ENCODE measurements at places on chromosomes 4 and X. TPM values are rescaled to one million over a fixed set of nuclear protein-coding genes. Genes with fewer than 3 reads are reported as not detected.

DNA sequence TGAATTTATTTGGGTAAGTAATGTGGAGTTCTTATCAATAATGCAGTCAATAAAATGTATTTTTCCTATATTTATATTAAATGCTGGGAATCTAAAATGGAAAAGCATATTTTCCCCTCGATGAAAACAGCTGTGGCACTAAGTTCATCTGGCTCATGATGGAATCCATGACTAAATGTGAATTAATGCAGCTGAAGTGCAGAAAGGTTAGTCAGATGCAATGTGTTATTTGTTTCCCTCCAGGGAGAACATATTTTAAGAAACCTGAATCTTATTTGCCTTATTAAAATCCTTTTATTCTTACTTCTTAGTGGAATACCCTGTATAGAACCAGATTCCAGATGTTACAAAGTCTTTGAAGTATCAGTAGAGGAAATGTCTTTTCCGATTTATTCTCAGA is 247.9 kb downstream of the ARHGAP24 start:
- no peaks in the 10 kb centered on the region for H3K27me3 ChIP-seq
- DNase-seq: no peak
- H3K36me3 ChIP-seq: no peaks in the 10 kb centered on the region
- H3K4me3 ChIP-seq: no peak overlapping the region
- H3K4me1 ChIP-seq: peaks cover 36% of the 10 kb centered on the region

The GLRA2 gene
- total RNA-seq: not detected

The CSAG3 gene
- total RNA-seq: not detected

DNA sequence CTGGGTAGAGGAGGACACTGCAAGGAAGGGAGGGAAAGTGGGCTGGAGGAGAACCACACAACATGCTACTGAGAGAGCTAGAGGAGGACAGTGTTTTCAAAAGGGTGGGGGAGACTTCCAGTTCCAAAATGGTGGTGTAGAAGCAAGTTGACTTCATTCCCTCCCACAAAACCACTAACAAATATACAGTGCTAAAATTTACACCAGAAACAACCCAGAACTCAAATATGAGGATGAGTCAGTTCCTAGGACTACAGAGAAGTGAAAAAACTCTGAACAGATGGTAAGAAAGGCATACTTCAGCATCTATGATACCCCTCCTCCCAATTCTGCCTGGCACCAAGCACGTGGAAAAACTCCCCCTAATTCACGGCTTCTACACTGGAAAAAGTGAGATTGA is 9.8 kb downstream of the AADAT start:
- no peaks in the 10 kb centered on the region for H3K27me3 ChIP-seq
- no peak overlapping the region for H3K4me3 ChIP-seq
- H3K27ac ChIP-seq: no peak overlapping the region
- DNase-seq: no peak
- no peaks in the 10 kb centered on the region for H3K4me1 ChIP-seq
- H3K36me3 ChIP-seq: peaks cover 23% of the 10 kb centered on the region

- H3K36me3 ChIP-seq: no peaks in the 10 kb centered on the region
- DNase-seq: no peak
- no peak overlapping the region for H3K27ac ChIP-seq
- no peaks in the 10 kb centered on the region for H3K27me3 ChIP-seq
Measured at GRCh38 chrX:46647251-46647650, 73.7 kb downstream of the CHST7 start.

DNA sequence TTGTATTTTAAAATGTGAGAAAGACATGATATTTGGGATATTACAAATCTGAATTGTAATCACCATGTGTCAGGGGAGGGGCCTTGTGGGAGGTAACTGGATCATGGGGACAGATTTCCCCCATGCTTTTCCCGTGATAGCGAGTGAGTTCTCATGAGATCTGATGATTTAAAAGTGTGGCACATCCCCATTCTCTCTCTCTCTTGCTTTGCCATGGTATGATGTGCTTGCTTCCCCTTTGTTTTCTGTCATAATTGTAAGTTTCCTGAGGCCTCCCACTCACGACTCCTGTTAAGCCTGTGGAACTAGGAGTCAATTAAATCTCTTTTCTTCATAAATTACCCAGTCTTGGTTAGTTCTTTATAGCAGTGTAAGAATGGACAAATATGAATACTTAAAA is 39.0 kb downstream of the CCDC158 start:
- peaks cover 7% of the 10 kb centered on the region for H3K4me1 ChIP-seq
- H3K4me3 ChIP-seq: no peak overlapping the region
- no peaks in the 10 kb centered on the region for H3K36me3 ChIP-seq
- DNase-seq: no peak

DNA sequence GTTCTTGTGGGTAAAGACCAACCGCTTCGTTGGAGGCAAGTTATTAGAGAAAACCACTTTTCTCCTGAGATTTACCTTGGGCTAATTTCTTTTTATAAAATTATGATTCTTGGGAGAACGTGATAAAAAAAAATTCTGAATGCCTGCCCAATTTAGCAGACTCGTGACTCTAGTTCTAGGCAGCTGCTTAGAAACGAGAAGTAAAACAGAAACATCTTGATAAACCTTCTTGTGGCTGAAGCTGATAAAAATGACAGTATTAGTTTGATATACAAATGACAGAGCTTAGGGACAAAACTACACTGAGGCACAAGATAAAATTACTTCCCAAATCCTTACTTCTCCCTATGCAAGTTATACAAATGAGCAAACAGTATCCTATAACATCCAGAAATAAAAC is 458.9 kb upstream of the TEX13C start:
- H3K36me3 ChIP-seq: no peaks in the 10 kb centered on the region
- H3K4me3 ChIP-seq: no peak overlapping the region
- H3K27ac ChIP-seq: no peak overlapping the region
- no peak for DNase-seq
- H3K27me3 ChIP-seq: no peaks in the 10 kb centered on the region

DNA sequence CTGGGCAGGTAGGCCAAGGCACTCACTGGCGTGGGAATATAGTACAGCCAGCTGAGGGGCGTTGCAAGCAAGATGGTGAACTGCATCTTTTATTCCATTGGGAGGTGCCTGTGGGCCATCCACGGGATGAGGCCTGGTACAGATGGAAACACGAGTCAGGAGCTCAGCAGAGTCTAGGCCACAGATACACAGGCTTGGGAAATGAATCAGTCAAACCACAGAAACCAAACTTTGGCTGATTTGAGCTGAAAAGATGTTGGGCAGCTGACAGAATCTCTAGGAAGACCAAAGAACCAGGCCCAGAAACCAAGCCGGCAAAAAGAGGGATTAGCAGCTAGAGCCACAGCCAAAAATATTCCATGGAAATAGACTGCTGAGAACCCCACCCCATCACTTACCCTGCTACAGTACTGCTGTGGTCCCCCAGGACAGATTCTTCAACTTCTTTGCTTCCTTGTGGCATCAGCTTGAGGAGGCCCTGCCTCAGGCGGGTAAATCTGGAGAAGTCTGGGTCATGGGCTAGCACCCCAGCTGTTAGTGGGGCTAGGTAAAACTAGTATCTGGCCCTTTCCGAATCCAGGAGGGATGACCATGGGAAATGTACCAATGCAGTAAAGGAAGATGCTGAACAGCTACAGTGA is 75.4 kb downstream of the TMEM131L start:
- no peaks in the 10 kb centered on the region for H3K36me3 ChIP-seq
- no peak overlapping the region for H3K27ac ChIP-seq
- no peak overlapping the region for H3K4me3 ChIP-seq

- DNase-seq: no peak
- H3K36me3 ChIP-seq: no peaks in the 10 kb centered on the region
- H3K27ac ChIP-seq: no peak overlapping the region
- no peaks in the 10 kb centered on the region for H3K27me3 ChIP-seq
Measured at GRCh38 chr4:151093203-151093602, 6.2 kb upstream of the RPS3A start.

The RRH gene
- total RNA-seq: 0.19 TPM

DNA sequence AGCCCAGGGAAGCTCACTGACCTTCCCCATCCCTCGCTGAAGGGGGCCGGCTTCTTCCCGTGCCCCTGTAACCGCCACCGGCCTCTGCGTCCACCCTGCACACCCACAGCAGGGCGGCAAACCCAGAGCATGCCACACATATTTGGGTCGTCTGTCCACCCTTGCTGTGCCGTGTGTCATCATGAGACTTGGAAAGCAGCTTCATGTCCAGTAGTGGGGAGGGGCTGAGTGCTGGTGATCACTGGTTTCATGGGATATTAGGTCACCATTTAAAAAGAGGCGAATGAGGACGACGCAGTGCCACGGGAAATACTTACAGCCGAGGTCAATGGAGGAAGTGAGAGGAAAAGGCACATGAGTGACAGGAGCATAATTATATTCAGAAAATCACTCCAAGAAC is 74.8 kb downstream of the HTRA3 start:
- H3K36me3 ChIP-seq: no peaks in the 10 kb centered on the region
- H3K27me3 ChIP-seq: no peaks in the 10 kb centered on the region
- H3K27ac ChIP-seq: no peak overlapping the region
- H3K4me1 ChIP-seq: peaks cover 41% of the 10 kb centered on the region

The ZNF674 gene
- total RNA-seq: 2.9 TPM

DNA sequence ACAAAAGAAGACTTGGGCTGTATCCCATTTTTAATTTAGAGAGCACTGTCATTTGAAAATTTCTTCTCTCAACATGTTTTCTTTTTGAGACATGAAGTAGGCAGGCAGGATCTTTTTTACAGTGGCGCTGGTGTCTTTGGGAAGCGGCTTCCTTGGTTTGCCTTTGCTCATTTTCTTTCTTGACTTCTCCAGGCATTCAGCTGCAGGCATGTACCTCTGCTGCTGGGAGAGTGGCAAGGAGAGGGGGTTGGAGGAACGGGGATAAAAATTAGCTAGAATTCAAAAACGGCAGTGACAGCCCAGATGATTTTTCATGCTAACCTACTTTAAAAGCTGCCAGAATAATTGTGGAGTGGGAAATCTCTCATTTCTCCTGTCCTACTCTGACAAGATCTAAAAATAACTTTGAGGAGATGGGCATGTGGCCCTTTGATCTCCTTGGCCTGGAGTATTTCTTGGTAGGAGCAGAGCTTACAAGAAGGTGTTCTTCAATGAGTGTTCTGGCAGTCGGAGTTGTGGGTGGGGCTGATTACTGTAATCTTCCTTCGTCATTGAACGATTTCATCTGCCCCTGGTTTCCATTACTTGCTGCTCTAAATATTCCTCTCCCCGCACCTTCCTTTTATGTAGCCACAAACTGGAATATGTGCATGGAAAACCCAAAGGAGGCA is 54.8 kb downstream of the TBL1X start:
- H3K27me3 ChIP-seq: no peaks in the 10 kb centered on the region
- H3K4me1 ChIP-seq: no peaks in the 10 kb centered on the region

- H3K36me3 ChIP-seq: no peaks in the 10 kb centered on the region
- H3K27me3 ChIP-seq: peaks cover 88% of the 10 kb centered on the region
- H3K4me1 ChIP-seq: no peaks in the 10 kb centered on the region
- no peak for DNase-seq
- no peak overlapping the region for H3K27ac ChIP-seq
Measured at GRCh38 chr4:8657381-8658088, 65.0 kb downstream of the CPZ start.

- H3K27ac ChIP-seq: no peak overlapping the region
- peaks cover 20% of the 10 kb centered on the region for H3K4me1 ChIP-seq
- H3K27me3 ChIP-seq: peaks cover 31% of the 10 kb centered on the region
- H3K4me3 ChIP-seq: no peak overlapping the region
Measured at GRCh38 chr4:142850478-142850877, 4.4 kb upstream of the INPP4B start.

DNA sequence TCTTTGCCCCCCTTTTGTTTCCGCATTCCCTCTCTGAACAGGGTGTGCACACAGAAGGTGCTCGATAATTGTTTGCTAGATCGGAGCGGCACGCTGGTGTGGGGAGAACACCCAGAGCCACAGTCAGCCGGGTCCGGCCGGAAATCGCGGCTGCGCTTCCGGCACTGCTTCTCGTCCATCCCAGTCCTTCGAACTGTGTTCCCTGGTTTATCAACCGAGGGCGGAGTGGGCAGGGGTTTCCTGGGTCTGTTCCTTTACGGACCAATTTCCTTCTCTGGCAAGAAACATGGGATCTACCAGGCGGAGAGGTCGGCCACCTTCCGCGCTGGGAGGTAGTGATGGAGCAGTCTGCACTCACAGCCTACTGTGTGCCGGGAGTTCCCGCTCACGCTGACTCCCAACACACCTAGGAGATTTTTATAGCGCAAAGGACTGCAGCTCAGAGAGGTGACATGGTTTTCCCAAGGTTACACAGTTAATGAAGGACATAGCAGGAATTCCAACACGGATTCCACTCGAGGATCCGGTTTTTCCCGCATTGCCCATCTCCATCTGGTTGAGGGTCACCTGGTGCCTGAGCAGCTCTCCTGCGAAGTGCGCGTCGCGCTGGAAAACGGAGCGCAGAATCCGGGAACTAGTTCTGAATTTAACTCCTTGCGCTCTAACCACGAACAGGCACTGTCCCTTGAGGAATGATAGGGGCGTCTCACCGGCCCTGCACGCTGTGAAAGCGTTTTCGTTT is 6.8 kb downstream of the MSX1 start:
- H3K4me3 ChIP-seq: peak overlapping the region; percentile 57
- peaks cover 15% of the 10 kb centered on the region for H3K36me3 ChIP-seq
- DNase-seq: no peak
- H3K4me1 ChIP-seq: peaks cover 71% of the 10 kb centered on the region
- H3K27me3 ChIP-seq: peaks cover 100% of the 10 kb centered on the region

GRCh38 chr4:108054025-108054638 is 64.4 kb downstream of the HADH start:
- H3K36me3 ChIP-seq: no peaks in the 10 kb centered on the region
- no peak overlapping the region for H3K4me3 ChIP-seq
- no peak overlapping the region for H3K27ac ChIP-seq
- DNase-seq: no peak
- H3K27me3 ChIP-seq: no peaks in the 10 kb centered on the region
- H3K4me1 ChIP-seq: no peaks in the 10 kb centered on the region
